Cardiac septum (tissue), 1 donor: ENCODE measurements at places on chromosomes 13 and 19.

GRCh38 chr13:27170516-27171243, 931 bp downstream of the USP12 start:
- DNase-seq = no peak

DNA sequence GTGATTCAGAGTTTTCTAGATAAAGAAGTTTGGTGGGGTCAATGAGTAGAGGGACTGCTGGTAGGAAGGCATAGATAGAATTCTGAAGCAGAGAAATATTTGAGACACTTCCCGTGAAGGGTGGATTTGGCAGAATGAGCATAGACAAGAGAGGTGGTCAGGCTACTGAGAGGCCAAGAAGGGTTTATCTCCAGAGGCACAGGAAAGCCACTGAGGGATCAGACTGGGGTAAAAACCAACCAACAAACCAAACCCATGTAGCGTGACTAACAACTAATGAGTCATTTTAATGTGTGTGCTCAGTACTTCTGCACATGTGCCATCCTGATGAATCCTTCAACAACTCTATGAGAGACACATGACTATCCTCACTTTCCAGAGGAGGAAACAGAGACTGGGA, 60.0 kb upstream of the SERP2 start:
- DNase-seq = no peak

DNA sequence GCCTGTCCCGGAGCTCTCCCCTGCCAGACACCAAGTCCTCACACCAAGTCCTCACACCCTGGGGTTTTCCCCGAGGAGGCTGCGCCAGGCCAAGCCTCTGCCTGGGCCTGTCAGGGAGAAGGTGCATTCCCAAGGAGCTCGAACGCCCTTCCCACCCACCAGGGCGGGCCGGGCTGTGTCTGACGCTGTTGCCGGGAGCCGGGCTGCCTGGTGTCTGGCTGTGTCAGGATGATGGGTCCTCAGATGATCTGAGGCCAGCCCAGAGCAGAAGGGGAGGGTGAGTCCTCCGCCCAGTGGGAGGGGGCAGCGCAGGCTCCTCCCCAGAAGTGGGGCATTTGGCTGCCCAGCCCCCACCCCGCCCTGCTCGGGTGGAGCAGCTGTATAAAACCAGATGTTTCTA, 2.3 kb upstream of the HAS1 start:
- DNase-seq = no peak

GRCh38 chr13:22073718-22074117, 402.8 kb downstream of the FGF9 start:
- DNase-seq = no peak

- no peak for DNase-seq
These were observed 28.4 kb downstream of the NFIX start for GRCh38 chr19:13023656-13024055.

DNA sequence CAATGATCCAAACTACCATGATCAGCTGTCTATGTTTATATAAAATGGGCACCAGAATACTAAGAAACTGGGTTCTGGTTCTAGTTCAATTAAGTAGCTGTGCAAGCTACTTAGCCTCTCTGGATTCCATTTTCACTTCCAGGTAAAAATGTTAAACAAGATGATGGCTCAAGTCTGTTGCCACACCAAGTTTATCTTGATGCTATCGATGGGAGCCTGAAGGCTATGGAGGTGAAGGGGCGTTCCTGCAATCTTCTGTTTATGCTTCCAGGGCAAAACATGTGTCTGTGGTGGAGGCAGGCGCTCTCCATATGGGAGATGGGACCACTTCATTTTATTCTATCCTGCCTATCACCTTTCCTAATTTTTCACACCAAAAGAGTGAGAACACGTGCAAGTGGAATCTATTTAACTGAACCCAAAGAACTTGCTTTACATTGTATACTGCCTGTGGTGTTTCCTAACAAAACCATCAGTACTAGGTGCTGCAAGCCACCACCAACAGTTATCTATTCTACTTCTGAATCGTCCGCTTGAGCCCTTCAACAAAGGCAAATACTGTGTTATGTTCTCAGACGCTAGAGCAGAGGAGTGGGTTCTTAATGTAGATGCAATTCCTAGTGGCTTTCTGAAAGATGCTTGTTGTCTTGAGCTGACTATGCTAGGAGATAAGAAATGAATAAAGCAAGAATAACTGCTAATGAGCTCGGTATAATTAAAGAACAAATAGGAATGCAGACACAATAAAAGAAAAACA, 70.9 kb downstream of the DOCK9 start:
- DNase-seq = no peak
